ENCODE measurements at places on chromosomes 16 and 17.

DNA sequence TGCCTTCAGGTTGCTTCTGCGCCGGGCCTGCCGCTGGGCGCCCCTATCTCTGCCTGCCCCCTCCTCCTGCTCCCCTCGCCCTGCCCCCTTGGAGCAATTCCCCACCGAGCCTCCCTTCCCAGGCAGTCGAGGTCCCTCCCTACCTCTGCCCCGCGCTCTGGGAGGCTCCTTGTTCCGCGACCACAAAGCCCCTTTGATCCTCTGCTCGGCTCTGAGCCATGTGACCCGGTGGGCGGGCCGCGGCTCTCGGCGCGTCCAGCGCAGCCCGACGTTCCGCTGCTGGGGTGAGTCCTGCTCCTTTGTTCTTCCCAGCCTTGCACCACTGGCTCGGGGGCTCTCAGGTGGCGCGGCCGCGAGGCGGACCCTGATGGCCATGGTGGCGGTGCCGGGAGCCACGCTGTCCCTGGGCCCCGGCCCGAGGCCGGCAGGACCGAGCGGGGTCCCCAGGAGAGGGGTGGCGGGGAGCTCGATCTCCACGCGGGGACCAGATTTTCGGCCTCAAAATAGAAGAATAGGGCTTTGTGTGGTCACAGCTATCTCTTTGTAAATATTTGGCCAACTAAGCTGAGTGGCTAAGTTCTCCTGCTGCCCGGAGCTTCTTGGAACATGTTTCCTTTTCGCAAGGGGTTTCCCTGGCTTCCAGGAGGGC, 310.6 kb downstream of the SEC14L1 start:
- no peak for DNase-seq

- no peak for DNase-seq
These were observed 26.7 kb upstream of the PMP22 start for GRCh38 chr17:15291674-15292361.

DNA sequence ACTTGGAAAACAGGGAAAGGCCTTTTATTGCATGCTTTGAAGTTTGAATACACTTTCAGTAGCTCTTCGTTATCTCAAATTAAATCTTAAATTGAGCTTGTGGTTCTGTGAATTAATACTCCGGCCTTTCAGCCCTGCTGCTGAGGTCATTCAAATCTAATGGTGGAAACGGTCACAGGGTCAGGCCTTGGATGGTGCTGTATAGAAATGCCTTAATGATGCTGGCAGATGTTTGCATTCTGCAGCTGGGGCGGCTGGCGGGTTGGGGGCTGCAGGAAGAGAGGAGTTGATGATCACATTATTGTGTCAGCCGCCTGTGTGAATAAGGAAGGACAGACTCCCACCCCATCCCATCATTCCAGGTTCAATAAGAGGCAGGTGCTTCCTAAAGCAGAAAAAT, 723.6 kb downstream of the WWOX start:
- no peak for DNase-seq

GRCh38 chr16:10619271-10619849, 39.0 kb upstream of the EMP2 start:
- DNase-seq = no peak

DNA sequence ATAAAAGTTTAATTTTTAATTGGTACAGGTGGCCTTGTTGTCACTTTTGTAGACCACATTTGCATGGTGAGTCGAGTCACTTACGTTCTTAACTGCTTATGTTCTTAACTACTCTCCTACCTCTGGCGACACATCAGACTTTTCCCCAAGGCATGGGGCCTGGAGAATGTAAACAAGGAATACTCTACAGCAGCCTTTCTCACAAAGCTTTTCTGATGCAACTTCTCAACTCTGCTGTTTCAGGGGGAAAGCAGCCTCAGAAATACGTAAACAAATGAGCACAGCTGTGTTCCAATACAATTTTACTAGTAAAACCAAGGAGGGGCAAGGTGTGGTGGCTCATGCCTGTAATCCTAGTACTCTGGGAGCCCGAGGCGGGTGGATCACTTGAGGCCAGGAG, 6.9 kb downstream of the KARS1 start:
- DNase-seq = no peak

GRCh38 chr17:34242587-34243363, 12.3 kb upstream of the CCL2 start:
- DNase-seq = no peak
